ENCODE measurements at places on chromosomes 6 and 20.

GRCh38 chr20:57212534-57213276 lies 53.7 kb downstream of the BMP7 start:
- no peak for DNase-seq

DNA sequence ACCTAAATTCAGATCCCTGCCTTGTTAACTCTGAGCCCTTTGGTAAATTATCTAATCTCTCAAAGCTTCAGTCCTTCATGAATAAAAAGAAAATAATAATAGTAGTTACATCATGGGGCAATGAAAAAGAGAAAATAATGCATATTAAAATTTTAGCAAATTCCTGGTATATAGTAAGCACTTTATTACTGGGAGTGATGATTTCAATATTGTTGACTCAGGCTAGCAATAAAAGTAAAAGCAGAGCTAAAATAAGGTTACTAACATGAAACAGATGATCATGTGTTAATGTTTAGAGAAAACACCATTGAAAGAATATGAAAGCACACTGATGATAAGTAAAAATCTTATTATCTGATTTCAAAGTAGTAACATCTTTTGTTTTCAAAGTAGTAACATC lies 13.6 kb downstream of the GINS1 start:
- no peak for DNase-seq

DNA sequence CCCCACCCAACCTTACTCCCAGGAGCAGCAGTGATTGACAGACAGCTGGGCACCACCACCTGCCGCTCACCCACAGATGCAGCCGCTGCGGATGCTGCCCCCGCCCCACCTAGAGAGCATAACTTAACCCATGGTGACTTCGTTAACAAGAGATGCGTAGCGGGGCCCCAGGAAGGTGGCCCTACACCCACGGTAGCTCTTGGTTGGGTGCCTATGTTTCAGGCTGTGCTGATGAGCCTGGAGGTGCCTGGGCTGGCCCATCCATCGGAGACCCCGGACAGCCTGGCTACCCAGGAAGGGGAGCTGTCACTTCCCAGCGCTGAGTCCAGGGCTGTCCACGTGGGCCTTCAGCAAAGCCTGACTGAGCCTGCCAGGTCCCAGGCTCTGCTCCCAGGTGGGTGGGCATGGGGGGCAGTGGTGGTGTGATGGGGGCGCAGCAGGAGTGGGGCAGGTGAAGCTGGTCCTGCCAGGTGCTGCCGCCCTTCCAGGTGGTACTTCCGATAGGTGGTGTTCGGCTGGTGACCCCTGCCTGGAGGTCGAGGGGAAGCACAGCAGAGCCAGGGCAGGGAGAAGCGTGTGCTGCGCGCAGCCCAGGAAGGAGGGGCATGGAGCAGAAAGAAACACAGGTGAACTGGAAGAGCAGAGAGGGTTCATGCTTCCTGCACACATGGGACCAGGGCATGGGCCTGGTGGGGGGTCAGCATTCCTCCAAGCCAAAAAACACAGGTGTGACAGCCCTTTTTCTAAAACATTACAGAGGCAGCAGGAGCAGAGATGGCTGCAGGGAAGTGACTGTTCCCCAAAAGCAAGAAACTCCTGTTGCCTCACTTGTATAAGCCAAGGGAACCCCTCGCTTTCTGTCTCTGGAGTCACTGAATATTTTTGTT lies 56.9 kb downstream of the SYNJ2 start:
- no peak for DNase-seq

GRCh38 chr6:16420337-16420714 lies 181.9 kb downstream of the GMPR start:
- no peak for DNase-seq

- peak; percentile 6 for DNase-seq
Measured at GRCh38 chr6:150142670-150143515, at the start of gene PPP1R14C. PPP1R14C (plus strand) TSS chr6:150143044; CDS start chr6:150143193, 149 bp downstream.

DNA sequence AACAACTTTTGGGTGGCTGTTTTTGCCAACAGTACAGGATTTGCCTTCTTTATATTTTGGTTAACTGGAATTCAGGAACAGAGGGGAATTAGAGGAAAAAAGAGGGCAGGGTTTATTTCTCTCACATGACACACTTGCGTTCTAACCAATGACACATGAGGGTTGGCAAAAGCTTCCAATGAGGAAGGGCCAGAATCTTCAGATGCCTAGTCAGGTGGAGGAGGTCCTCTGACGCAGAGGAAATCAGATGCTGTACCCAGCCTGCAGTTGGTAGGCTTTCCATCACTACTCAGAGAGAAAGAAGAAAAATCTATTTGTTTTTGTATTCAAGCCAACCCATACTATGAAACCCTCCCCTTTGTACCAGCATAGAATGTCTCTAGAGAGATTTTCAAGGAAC lies 20.8 kb downstream of the TM9SF4 start:
- no peak for DNase-seq

GRCh38 chr6:158519300-158519699 lies 40.6 kb upstream of the TMEM181 start:
- DNase-seq: no peak

- DNase-seq: no peak
Measured at GRCh38 chr6:45438849-45439406, 61.2 kb upstream of the SUPT3H start.

Data from stimulated activated naive CD4-positive, alpha-beta T cell treated with Interleukin-2 at 50 U/mL for 16 hours (primary cell).